ENCODE measurements at places on chromosomes 16 and 17. TPM values are rescaled to one million over a fixed set of nuclear protein-coding genes. Genes with fewer than 3 reads are reported as not detected.

- DNase-seq: peak; percentile 2
Observed at GRCh38 chr16:76428858-76429257, 151.7 kb downstream of the CNTNAP4 start.

DNA sequence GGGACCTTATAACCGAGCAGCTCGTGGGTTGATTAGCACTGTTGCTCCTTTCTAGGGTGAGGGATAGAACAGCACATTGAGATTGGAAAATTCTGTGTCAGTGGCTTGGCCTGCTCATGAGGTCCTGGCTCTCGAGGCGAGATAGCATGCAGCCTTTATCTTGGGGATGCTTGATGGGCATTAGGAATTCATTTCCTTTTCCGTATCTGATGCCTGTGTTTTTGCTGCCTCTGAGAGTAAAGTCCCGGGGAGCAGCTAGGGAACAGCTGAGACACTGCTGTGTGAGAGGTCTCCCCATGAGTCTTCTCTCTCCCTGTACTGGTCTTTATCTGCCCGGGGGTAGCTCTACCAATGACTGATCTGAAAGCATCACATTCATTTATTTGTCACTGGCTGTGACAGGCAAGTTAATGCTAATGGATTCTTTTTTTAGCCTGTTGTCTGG lies 14.5 kb downstream of the MSI2 start:
- DNase-seq: no peak

DNA sequence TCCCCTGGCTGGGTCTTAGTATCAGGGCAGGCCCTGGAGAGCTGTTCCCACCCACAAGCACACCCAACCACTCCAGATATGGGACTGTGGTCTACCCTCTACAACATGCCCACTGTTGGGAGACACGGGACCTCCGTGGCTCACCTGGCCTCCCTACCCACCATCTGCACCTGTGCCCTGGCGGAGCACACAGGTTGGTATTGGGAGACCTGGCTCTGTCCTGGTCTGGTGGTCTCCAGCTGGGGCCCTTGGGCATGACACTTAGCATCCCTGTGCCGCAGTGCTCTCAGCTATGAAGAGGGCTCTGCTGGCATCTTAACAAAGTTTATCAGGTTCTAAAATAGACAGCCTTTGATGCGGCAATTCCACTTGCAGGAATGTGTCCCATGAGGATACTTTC lies 5.8 kb downstream of the C16orf95 start:
- peak; percentile 59 for DNase-seq

DNA sequence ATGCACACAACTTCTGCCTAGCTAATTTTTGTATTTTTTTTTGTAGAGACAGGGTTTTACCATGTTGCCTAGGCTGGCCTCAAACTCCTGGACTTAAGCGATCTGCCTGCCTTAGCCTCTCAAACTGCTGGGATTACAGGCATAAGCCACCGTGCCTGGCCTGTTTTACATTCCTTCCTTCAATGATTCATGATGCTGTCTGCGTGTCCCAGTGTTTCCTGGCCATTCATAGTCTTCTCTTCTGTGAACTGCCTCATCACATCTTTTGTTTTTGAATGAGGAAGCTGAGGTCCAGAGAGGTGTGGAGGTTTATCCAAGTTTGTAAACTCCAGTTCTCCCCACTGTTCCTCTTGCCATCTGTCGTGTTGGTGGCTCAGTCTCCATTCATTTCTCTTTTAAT lies 64.5 kb upstream of the MED9 start:
- DNase-seq: no peak

GRCh38 chr16:55250701-55251100 lies 73.3 kb upstream of the IRX6 start:
- no peak for DNase-seq

DNA sequence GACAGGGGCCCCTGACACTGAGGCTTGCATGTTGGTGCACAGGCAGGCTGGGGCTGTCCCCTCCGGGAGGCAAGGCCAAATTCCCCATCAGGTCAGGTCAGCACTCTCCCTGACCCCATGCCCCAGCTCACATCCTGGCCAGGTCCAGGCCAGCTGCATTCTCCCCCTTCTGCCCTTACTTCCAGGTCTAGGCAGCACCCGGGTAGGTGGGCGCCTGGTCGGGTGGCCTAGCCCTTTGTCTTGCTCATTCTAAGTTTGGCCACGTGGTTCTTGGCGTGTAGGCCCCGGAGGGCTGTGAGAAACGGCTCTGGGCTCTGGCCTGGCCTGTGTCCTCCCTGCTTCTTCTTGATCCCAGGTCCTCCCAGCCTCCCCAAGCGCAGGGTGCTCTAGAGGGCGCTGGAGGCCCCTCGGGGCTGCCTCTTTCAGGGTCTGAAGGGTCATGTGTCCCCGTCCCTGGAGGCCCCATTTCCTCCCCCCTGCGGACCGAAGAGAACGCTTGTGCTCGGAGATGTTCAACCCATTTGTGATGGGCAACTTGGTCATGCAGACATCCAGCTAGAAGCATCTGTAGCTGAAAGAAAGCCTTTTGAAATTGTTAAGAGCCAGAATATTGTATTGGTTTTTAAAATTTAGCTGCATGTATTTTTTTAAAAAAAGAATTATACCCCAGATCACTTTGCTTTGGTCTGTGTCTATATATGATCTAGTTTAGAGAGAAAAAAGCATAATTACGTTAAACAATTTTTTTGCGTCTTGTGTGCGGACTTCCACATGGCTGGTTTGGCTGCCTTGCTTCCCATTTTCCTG lies 6.7 kb downstream of the BAHCC1 start:
- no peak for DNase-seq

DNA sequence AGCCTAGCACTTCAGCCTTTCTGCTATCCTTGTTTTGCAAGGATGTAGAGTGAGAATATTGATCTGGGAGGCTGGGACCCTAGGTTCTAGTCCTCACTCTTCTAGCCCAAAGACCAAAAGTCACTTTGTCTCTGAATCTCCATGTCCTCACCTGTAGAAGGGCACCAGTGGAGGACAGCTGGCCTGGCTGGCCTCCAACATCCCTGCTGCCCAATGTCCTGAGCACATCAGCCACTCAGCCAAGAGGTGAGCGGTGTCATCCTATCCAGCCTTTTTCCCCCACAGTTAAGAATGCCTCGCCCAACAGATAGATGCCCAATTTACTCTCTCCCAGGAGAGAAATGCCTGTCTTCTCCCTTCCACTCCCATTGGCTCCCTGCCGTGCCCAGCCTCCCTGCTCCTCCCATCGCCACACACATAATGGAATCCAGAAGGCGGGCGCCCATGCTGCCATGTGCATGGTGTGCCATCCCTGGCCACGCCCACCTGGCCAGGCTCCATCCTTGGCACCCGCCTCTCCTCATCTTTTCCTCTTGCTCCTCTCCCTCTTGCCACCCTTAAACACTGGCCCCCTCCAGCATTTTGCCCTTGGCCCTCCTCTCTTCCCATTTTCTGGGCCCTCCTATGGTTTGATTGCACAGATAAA lies 157.3 kb upstream of the SDK2 start:
- no peak for DNase-seq

DNA sequence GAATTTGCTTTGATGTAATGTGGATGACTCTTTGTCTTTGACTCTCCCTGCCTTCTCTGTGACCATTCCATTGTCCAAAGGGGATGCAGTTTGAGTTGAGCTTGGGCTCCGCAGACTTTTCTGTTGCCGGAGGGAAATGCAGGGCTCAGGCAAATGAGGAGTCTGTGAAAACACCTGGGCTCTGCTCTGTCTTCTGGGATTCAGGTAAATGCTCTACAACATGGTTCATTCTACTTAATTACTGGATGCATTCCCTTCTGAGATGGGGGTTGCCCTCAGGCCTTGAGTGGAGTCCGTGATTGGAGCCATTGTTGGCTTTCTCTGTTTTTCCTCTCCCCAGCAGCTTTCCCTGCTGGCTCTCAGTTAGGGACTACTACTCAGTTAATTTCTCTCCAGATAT lies 26.4 kb upstream of the SPNS2 start:
- no peak for DNase-seq

DNA sequence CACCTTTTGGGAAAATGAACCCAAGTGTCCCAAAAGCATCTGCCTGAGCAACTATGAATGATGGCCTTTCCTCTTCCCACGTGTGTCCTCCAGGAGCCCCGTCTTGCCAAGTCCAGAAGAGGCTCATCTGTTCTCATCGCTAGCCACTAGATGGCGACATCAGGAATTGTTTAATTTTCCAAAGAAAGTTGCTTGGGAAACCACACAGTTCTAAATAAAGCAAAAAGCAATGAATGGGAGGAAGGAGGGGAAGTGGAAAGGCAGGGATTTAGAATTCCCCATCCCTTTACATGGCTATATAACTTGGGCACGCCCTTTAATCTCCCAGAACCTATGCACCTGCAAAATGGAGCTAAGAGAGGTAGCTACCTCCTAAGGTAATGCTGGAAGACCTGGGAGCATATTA lies 9.0 kb upstream of the CDH5 start:
- DNase-seq: no peak

DNA sequence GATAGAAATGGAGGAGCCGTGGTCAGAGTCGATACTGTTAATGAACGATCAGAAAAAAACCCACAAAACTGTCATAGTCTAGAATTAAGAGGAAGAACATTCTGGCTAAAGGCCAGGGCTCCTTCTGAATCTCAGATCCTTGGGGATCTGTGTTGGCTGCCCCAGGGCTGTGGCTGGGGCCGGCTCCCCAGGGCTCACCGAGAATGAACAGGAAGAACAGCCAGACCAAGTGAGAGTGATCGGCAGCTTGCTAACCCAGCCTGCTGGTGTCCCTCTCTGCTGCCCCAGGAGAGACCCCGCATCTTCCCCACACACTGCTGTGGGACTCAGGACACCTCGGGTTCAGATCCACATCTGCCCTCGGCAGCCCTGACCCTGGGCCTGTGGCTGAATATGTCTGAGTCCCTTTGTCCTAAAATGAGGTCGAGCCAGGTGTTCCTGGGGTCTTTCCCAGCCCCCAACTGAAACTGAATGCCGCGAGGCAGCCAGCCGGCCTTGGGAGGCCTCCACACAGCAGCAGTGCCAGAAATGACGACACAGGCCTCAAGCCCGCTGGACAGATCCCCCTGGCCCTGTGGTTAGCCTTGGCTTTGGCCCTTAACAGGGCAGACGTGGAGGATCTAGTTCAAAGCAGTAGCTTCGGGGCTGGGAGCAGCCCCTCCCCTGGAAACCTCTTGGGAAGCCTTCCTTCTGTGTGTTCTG lies 23.9 kb upstream of the CLEC18A start:
- peak; percentile 51 for DNase-seq

- no peak for DNase-seq
Observed at GRCh38 chr17:75404223-75404730, 1.2 kb downstream of the GRB2 start.

DNA sequence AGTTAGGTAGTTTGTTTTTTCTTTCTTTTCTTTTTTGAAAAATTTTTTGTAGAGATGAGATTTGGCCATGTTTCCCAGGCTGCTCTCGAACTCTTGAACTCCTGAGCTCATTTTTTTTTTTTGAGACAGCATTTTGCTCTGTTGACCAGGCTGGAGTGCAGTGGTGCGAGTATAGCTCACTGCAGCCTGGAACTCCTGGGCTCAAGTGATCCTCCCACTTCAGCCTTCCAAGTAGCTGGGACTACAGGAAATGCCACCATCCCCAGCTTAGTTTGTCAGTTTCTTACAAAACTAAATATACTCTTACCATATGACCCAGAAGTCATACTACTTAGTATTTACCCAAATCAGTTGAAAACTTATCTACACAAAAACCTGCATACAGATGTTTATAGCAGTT lies 14.4 kb upstream of the FBXO47 start:
- no peak for DNase-seq

DNA sequence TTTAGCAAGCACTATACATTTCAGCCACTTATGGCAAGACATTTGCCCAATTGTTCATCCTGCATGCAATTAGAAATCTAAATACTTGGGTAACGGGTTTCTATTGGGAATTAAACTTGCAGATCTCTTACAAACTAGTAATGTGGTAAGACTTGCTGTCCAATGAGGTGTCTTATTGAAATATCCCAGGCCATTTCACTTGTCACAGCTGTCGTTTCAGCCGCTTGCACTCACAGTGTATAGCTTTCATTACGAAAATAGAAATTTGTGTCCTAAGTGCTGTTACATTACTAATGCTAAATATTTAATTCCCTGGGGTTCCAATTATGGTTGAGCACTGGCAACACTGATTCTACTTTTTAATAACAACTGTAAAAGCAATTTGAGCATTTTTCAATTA lies 40.3 kb upstream of the IRX5 start:
- peak; percentile 4 for DNase-seq

GRCh38 chr16:31453255-31454204 lies 5.8 kb upstream of the ARMC5 start:
- DNase-seq: peak; percentile 68

- no peak for DNase-seq
Observed at GRCh38 chr17:62596662-62597061, 30.8 kb upstream of the MRC2 start.

DNA sequence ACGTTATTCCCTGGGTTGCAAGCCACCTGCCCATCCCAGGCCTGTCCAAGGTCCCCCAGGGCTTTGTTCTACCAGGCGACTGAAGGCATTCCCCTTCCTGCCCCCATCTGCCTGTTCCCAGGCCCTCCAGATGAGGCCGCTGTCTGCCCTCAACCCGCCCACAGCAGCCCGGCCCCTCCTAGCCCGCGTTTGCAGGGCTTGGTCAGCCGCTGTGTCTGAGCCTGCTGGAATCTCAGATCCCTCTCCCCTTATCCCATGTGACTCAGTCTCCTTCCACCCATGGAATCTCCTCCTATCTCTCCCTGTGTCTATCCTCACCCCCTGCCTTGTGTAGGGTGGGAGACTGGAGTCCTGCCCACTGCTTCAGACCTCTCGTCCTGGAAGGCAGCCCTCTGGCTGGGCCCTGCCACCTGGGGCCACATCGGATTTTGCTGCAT lies 186.0 kb upstream of the TNRC6C start:
- peak; percentile 39 for DNase-seq

- no peak for DNase-seq
Observed at GRCh38 chr17:64008830-64009229, 10.7 kb downstream of the PRR29 start.

GRCh38 chr16:66924527-66925321 lies 611 bp downstream of the RRAD start:
- DNase-seq: no peak

GRCh38 chr17:5513628-5514027 lies 27.3 kb downstream of the MIS12 start:
- no peak for DNase-seq

DNA sequence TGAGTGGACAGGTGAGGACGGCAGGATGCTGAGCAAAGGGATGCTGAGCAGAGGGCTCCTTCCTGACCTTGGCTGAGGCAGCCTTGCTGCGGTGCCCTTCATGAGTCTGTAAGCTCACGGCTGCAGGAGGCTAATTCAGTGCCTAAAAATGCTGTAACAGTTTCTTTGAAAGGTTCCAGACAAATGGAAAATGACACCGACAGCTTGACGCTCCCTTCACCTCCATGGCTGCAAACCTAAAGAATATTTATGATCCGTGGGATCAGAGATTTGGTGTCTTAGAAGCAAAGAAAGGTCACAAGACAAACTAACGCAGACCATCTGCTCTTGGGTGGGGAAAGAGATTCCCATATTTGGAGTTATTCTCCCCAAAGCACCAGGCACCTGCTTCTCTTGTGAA lies 28.0 kb downstream of the TOM1L2 start:
- DNase-seq: peak; percentile 31

GRCh38 chr16:80084163-80084562 lies 456.6 kb upstream of the DYNLRB2 start:
- no peak for DNase-seq

GRCh38 chr17:19269106-19269505 lies 31.9 kb downstream of the EPN2 start:
- DNase-seq: no peak

The PITPNM3 gene
- polyA plus RNA-seq: 1.8 TPM

The AIPL1 gene
- polyA plus RNA-seq: not detected

The FNDC8 gene
- not detected for polyA plus RNA-seq

The PLA2G15 gene
- polyA plus RNA-seq: 44.4 TPM

The AARSD1 gene
- polyA plus RNA-seq: 45.6 TPM

The PSMD3 gene
- polyA plus RNA-seq: 63.6 TPM

The CDK5RAP3 gene
- 140 TPM for polyA plus RNA-seq

All from kidney (tissue), 22 donors.